ENCODE measurements at places on chromosomes 12 and 14.

DNA sequence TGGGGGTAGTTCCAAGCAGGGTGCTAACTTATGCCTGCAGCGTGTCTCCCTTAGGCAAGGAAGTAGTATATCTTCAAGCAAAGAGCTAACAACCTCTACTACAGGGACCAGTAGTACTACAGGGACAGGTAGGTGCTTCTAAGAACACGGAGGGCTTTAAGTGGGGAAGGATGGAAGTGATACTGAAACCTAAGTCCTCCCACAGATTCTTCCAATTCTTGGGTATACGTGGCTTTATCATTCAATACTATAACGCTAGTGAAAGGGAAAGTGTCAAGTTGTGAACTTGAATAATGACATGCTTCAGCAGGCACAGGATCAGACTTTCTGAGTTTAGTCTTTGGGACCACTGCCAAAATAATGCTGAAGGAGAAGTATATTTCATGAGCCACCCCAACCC is 241.7 kb downstream of the CEP128 start:
- DNase-seq: no peak

DNA sequence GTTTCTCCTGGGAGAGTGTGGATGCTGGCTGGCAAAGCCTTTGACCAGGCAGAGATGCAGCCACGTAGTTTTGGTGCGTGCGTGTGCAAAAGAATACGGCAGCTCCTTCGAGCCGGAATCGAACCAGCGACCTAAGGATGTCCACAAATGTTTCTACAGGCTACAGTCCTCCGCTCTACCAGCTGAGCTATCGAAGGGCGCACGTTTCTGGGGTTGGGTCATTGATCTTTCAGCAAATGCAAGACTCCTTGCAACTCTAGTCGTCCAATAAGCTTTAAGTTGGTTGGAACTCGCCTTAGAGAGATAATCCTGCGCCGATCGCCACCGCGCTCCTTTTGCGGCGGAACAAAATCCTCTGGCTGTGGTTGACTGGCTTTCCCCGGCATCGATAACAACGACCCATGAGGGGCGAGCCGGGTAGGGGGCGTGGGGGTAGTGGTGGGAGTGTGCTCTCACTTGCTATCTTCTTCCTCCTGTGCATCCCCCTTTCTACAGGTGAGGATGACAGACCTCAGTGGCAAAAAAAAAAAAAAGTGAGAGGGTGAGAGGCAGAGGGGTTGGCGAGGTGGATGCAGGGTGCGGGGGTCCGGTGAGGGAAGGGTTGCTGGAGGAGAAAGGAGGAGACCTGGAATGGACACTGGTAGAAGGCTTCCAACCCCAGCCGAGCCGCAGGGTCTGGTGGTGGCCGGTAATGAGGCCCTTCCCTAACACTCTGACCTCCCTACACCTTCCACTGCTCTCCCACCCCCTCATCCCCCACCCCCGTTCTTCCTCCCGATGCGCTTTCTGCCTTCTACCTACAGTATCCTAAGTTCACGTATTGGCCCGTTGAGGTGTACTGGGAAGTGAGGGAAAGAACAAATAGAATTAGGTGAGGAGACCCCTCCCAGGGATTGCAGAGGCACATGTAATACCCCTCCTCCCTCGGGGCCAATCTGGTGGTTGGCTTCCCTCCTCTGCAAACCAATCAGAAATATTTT is 11.8 kb upstream of the OR6S1 start:
- no peak for DNase-seq

DNA sequence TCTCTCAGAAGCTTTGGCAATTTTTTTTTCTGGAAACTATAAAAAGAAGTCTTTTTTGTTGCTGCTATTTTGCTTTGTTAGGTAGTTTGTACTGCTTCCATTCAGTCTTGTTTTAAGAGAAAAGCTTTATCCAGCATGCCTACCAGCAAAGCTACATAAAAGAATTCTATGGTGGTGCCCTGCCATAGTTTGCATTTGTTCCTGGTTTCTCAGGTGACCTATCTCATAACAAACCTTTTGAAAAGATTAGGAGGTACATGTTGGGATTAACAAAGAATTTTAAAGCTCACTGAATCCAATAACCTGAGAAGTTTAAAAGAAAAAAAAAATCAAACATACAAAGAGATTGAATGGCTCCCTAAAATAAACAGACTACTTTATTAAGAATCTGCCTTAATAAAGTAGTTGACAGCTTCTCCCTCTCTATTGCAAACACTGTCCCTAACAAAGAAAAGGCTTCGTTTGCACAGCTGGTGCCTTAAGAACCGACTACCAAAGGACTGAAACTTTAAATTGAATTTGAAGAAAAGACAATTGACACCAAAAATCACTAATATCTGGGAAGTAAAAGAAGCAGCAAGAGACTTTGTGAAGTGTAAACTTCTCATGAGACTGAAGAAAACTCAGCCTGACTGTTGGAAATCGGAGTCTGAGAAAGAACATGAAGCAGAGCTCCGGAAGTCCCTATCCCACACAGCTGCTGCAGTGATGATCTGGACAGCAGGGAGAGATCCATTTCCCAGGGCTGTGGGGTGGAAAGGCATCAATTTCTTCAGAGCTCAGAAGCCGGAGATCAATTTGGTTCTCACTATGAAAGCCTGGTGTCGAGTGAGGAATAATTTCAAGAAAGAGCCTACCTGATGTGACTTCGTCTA is 102.7 kb upstream of the PLEKHA5 start:
- no peak for DNase-seq

GRCh38 chr12:67966560-67966959 is 22.7 kb upstream of the IFNG-AS1 start:
- DNase-seq: no peak

DNA sequence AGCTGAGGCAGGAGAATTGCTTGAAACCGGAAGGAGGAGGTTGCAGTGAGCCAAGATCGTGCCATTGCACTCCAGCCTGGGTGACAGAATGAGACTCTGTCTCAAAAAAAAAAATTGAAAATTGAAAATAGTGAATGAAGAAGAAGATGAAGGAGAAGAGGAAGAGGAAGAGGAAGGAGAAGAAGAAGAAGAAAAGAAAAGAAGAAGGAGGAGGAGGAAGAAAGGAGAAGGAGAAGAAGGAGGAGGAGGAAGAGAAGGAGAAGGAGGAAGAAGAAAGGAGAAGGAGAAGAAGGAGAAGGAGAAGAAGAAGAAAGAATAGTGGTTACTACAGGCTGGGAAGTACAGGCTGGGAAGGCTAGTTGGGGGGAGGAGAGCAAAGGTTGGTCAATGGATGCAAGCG is 124.3 kb upstream of the CPSF6 start:
- DNase-seq: no peak

GRCh38 chr14:72545411-72546311 is 348.2 kb downstream of the DPF3 start:
- no peak for DNase-seq
